ENCODE measurements at places on chromosomes 1 and 21.

- DNase-seq: no peak
Observed at GRCh38 chr1:51299981-51300670, 30.2 kb downstream of the TTC39A start.

GRCh38 chr1:64934115-64934877, 32.1 kb downstream of the JAK1 start:
- no peak for DNase-seq

GRCh38 chr1:234108921-234109320, 204.4 kb downstream of the SLC35F3 start:
- no peak for DNase-seq

DNA sequence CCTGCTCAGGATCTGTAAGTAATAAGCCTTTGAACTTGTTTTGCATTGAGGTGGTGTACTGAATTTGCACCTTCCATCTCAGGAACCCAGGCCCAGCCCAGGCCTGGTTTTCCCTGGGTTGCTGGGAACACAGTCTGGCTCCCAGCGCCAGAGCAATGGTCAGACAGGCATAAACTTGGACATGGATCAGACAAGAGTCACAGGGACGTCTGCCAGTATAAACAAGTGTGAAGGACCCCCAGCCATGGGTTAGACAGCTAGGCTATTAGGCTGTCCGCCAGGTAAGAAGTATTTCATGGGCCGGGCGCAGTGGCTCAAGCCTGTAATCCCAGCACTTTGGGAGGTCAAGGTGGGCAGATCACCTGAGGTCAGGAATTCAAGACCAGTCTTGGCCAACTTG, 5.5 kb downstream of the IFNLR1 start:
- DNase-seq: no peak

GRCh38 chr1:226979115-226979516, 39.0 kb downstream of the COQ8A start:
- DNase-seq: no peak

DNA sequence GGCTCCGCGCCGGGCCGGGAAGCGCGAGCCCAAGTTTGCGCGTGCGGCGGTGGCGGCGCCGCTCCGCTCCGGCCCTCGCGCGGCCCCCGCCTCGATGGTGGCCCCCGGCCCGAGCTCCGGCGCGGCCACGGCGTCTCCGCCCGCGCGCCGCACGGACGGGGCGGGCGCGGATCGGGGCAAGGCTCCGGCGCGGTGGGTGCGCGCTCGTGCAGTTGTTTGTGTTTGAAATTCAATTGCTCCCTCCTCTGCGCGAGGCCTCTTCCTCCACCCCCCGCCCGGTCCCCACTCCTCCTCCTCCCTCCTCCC, at the start of gene HDGF:
Gene HDGF, minus strand, starts transcription at position 225 of the 306 bp plus-strand sequence. CDS start 246 bp downstream, outside the sequence.
- no peak for DNase-seq

- no peak for DNase-seq
Observed at GRCh38 chr21:39313042-39313570, 326 bp downstream of the BRWD1 start.

- DNase-seq: no peak
Observed at GRCh38 chr1:17790383-17791054, 35.4 kb downstream of the ACTL8 start.

DNA sequence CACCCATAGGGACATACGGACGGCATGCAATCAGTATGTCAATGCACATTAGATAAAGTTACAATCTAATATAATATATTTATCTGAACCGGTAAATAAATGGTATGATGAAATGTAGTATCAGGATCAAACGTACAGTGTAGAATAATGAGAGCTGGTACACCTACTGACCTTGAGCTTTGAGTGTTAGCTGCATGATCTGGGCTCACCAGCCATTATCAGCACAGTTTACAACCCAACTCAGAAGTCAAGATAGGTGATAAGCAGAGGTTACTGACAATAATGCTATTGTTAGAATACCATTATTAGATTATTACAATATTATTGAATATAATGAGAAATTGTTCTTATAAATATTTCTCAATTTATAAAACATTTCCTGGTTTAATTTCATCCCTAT, 103.0 kb upstream of the ESRRG start:
- no peak for DNase-seq

DNA sequence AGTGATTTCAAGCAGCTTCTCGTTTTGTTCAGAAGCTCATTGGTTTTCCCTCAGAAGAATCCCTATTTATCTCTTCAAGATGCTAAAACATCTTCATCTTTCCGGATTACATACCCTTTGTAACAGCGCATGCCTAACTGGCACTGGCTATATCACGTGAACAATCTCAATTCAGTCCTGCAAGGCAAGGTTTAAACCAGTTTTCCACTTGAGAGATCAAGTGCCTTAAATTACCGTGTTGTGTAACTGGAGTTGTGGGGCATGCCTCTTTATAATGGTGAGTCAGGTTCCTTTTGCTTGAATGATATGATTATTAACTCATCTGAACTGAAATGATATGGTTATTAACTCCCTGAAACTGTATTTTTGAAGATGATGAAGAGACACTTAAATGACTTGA, 11.0 kb upstream of the ZFP69B start:
- no peak for DNase-seq
